ENCODE measurements at places on chromosomes 7 and 10.

- no peak for DNase-seq
Observed at GRCh38 chr7:27164367-27165088, 809 bp downstream of the HOXA9 start.

DNA sequence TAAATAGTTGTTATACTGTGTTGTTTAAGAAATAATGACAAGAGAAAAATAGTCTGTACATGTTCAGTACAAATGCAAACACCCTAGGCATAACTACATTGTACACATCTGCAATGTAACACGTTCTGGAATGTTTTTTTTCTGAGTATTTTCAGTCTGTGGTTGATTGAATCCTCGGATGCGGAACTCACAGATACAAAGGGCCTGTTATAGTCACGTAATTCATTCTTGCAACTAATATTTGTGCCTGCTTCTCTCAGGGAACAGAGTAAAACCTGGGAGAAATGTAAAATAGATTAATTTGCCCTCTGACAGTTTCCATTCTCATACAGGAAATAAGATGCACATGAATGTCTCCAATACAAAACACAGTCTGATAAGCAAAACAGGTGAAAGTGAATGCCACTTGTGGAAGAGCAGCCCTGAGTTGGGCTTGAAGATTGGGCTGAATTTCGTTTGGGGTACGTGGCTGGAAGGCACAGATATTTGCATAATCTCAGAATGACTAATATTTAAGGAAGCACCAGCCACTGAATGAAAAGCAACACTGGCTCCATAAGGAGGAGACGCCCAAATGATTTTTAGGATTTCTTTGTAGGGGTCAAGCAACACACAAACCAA lies 19.1 kb downstream of the DENND2A start:
- peak; percentile 67 for DNase-seq

DNA sequence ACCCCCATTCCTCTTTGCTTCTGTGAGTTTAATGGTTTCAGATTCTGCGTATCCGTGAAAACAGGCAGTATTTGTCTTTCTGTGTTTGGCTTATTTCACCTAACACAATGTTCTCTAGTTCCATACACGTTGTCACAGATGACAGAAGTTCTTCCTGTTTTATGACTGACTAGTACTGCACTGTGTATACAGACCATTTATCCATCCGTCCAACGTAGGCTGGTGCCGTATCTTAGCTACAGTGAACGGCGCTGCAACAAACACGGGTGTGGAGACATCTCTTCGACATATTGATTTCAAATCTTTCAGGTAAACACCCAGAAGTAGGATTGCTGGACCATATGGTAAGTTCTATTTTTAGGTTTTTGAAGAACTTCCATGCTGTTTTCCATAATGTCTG lies 181.7 kb downstream of the PARD3 start:
- DNase-seq: no peak

- DNase-seq: no peak
Observed at GRCh38 chr10:105925045-105925785, 1239.3 kb downstream of the SORCS1 start.

GRCh38 chr7:157500171-157500960 lies 163.6 kb downstream of the DNAJB6 start:
- no peak for DNase-seq

DNA sequence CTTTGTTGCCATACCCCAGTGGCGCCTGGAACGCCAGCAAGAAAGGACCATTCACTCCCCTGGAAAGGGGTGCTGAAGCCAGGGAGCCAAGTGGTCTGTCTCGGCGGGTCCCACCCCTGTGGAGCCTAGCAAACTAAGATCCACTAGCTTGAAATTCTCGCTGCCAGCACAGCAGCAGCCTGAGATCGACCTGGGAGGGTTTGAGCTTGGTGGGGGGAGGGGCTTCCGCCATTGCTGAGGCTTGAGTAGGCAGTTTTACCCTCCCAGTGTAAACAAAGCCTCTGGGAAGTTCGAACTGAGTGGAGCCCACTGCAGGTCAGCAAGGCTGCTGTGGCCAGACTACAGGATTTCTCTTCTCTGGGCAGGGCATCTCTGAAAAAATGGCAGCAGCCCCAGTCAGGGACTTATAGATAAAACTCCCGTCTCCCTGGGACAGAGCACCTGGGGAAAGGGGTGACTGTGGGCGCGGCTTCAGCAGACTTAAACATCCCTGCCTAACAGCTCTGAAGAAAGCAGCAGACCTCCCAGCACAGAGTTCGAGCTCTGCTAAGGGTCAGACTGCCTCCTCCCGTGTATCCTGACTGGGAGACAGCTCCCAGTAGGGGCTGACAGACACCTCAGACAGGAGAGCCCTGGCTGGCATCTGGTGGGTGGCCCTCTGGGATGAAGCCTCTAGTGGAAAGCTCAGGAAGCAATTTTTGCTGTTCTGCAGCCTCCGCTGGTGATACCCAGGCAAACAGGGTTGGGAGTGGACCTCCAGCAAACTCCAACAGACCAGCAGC lies 281.1 kb upstream of the SP4 start:
- DNase-seq: no peak

DNA sequence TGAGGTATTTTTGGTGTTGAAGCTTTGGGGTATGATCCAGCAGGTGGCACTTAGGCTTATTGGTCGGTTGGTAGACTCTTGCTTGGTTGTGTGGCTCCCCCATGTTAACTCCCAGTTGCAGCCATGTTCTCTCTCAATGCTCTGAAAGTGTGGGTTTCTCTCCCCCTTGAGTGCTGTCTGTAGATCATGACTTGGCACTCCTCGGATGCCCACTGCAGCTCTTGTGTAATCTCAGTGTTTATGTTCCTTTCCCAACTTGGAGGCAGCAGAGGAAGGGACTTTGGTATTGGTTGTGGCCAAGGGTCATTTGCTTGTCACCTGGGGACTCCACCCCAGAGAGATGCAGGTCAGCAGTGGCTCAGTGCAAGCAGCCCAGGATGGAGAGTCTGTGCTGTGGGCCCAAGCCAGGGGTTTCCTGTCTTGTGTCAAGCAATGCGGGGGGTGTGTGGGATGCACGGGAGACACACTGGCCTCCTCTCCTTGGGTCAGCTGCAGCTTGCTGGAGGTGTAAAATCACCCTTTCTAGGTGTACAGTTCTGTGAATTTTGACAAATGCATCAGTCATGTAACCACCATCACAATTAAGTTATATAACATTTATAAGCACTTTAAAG lies 36.9 kb downstream of the PIK3CG start:
- no peak for DNase-seq
